Stomach (tissue), 19 donors: ENCODE measurements at places on chromosomes 6 and 20.

DNA sequence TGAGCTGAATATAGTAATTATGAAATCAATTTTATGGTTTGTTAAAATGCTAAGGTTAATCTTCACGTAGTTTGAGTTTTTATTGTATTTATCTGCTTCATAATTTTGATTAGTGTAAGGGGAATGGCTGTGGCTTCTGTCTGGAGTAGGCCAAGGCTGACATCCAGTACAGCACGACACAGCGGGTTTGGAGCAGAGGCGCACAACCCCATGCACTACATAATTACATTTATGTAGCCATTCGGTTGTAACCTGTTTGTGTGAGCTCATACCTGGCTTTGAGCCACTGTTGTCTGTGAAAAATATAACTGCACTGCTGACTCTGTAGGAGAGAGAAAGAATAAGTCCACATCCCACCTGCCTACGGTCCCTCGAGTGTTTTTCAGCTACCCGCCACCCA is 615.5 kb downstream of the EYS start:
- DNase-seq = no peak

GRCh38 chr6:154732538-154733182 is 556 bp upstream of the SCAF8 start:
- DNase-seq = peak; percentile 49

- no peak for DNase-seq
Observed at GRCh38 chr6:8108759-8109539, 6.6 kb upstream of the EEF1E1 start.

- DNase-seq = peak; percentile 33
Observed at GRCh38 chr20:3927486-3928291, 38.5 kb downstream of the PANK2 start.

- no peak for DNase-seq
Observed at GRCh38 chr6:40585223-40585622, 1.9 kb downstream of the LRFN2 start.

- no peak for DNase-seq
Observed at GRCh38 chr20:16624106-16624505, 50.9 kb upstream of the KIF16B start.

GRCh38 chr6:21885111-21885510 is 291.6 kb downstream of the SOX4 start:
- no peak for DNase-seq

- DNase-seq = no peak
Observed at GRCh38 chr20:50427719-50428083, 82.5 kb upstream of the PTPN1 start.

DNA sequence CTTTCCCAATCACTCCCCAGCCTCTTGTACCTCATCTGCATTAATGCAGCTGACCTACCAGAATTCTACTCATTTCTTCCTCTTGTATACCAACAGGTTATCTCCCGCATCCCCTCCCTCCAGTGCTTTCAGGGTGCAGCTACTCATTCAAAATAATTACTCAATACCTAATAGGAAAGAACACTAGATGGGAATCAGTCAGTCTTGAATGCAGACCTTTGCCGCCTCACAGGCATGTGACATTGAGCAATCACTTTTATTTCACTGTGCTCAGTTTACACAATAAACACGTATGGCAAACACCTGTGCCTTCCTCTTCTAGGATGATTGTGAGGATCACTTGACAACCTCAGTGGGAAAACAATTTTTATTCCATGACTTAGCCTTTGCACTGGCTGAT is 13.3 kb downstream of the ZSCAN31 start:
- no peak for DNase-seq

DNA sequence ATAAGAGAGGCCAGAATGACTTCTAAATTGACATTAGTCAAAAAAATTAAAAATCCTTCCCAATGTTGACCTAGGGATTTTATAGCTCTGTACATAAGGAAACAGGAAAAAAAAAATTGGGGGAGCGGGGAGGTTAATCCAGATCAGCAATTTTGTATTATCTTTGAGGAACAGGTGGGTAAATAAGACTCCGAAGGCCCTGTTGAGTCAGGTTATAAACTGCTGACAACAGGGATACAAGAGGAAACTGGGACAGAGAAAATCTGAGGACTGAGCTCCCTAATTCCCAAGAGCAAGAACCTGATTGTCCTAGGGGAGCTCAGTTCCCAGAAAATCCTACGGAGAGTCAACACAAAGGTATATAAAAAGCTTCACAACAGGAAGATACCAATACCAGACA is 26.8 kb upstream of the CRIP3 start:
- peak; percentile 41 for DNase-seq

DNA sequence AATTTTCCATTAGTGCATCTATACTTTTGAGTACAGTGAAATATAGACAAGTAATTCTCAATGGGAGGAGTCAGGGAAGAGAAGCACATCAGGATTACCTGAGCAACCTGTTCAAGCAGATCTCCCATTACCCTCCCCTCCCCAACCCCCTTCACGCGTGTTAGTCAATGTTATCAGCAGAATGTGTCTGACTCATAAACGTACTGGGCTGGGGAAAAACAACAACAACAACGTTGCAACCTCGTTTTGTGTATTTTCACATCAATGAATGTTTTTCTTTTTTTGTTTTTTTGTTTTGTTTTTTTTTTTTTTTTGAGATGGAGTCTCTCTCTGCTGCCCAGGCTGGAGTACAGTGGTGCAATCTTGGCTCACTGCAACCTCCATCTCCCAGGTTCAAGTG is 287.0 kb upstream of the STXBP5 start:
- DNase-seq = no peak

DNA sequence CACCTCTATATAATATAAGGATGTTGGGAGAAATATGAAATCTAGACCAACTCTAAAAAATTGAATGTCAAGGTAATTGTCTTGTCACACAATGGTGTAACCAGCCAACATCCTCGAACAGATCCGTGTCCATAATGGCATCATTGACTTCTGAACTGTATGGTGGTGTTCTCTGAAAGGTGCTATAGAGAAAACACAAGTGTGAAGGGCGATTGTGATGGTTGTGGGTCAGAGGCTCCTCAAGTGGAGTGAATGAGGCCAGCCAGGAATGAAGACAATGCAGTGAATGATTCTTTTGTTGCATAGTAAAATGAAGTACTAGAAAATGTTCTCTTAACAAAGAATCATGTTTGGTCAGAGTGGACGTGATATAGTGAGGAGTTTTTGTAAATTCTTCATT is 58.3 kb downstream of the CARMIL1 start:
- DNase-seq = no peak

DNA sequence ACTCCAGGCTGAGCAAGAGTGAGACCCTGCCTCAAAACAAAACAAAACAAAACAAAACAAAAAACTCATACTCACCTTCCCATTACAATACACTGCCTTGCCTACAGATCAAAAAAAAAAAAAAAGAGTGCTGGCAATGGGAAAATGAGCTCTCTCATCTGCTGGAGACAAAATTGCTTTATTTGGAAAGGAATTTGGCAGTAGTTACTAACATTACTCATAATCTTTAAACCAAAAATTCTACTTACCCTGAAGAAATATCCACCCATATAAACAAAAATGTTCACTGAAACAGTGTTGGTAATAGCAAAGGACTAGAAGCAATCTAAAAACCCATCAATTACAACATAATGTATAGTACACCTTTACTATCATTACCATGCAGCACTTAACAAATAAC is 120.4 kb downstream of the RNGTT start:
- DNase-seq = no peak

- DNase-seq = no peak
Observed at GRCh38 chr6:109521080-109521479, 38.1 kb upstream of the ZBTB24 start.

- DNase-seq = no peak
Observed at GRCh38 chr6:55100686-55101085, 73.6 kb upstream of the HCRTR2 start.

- DNase-seq = no peak
Observed at GRCh38 chr20:44938637-44939036, 21.6 kb downstream of the TOMM34 start.

DNA sequence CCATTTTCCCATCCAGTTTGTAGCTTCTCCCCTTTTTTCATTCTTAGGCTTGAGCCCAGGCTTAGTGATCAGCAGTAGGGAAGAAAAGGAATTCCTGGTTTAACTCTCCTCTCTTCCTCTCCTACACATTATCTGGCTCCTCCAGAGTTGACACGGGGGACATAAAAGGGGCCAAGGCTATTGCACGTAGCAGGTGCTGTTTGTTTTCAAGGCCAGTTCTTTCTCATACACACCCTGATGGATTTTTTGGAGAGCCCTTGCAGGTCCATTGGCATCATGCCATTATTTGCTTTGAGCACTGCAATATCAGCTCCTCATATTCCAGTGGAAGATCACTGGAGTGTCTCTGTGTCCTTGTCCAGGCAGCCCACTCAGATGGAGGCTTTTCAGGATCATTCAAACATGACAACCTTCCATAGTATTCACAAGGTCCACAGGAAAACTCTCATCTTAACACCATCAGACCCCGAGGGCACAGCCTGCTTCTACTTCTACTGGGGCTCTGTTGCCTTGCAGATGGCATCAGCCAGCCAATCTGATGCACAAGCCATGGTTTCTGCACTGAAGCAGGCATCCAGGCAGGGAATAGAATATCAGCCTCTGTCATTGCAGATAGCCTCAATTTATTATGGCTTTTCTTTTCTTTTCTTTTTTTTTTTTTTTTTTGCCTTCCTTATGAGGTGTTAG is 18.8 kb downstream of the PLCB4 start:
- no peak for DNase-seq

DNA sequence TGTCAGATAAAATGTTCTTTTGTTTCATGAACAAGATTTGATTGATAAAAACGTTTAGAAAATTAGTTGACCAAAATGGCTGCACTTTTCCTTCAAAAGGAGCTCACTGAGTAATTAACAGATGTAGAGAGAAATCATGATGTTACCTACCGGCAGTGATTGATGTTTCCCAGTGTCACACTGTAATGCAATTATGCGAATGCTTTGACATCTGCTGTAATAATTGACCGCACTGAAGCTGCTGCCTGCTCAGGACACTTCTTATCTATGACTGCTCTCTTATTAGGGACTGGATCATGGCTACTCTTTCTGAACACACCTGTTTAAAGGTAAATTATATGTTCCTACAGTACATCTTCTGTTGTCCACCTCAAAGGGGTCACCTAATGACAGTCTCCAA is 94.6 kb downstream of the GPR63 start:
- DNase-seq = no peak

DNA sequence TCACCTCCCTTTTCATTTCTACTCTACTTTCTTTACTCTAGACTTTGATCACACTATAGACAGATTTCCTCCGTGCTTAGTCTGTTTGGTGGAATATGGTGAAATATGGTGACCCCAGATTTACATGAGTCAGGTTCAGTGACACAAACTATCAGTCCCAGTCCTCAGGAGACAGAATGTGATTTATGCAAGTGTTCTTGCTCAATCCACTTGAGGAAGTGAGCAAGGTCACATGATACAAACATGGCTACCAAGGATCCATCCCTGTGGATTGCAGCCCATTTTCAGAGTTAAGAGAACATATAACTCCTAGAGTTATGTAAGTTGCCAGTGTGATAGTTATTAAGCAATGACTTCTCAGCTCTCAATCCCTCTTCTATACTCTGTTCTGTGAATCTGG is 23.7 kb upstream of the TSHZ2 start:
- DNase-seq = no peak

DNA sequence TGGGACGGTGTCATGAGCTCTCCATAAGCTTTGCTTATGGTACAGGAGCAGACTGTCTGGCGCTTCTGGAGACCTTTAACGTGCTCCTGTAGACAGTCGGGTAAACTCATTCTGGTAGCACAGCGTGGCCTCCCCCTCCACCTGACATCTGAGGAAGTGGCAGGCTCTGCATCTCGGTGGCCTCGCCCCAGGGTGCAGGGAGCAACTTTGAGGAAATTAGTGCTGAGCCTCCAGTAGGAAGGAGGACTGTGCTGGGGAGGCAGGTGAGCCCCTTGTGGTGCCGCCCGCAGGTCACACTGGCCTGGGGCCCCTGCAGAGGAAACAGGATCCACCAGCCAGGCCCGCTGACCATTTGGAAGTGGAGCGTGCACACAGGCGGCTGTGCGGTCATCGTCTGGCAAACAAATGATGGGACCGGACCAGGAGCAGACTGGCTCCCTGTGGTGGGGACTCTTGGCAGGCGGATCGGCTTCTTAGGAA is 57.9 kb downstream of the SYNJ2 start:
- DNase-seq = no peak

- peak; percentile 69 for DNase-seq
Observed at GRCh38 chr6:109332748-109333147, 49.5 kb downstream of the CD164 start.

DNA sequence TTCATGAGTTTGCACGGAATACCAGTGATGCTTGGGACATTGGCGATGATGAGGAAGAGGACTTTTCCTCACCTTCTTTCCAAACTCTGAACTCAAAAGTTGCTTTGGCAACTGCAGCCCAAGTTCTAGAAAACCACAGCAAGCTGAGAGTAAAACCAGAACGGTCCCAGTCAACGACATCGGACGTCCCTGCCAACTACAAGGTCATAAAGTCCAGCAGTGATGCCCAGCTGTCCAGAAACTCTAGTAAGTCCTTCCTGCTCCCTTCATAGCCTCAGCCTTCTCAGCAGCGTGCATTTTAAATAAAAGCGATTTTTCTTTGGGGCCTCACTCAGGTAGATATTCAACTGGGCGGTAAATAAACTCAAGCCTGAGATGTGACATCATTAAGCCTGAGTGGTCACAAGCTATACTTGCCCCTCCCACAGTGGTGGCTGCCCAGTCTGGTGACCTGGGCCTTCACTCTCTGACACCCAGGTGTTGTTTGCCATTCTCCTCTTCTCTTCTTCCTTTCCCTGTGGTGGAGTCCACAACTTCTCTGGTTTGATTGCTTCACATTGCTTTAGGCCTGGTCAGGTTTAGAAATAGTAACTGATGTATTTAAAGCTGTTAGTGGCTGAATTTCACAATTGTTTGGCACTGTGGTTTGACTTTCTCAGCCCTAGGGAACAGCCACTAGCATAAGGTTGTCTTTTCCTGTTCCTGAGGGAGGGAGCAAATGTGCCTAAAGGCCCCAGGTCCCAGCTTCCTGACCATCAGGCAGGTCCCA is 21.6 kb upstream of the TMEM217 start:
- no peak for DNase-seq

DNA sequence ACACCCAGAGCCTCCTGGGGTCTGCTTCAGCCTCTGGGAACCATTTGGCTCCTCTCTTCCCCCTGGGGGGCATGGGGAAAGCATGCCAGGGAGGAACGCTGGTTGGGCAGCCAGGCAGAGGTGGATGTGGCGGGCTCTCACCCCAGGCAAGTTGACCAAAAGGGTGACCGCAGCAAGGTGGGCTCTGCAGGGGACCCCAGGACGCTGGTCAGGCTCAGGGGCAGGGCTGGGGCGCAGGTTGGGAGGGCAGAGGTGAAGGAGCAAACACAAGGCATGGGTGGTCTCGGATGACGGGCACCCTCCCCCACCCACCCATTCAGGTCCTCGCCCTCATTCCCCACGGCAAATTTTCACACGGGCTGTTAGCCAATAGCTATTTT is 30.2 kb upstream of the MRGBP start:
- no peak for DNase-seq

GRCh38 chr6:2655844-2656433 is 94.8 kb downstream of the MYLK4 start:
- DNase-seq = no peak
